Ecto neural progenitor cell (in vitro differentiated cells): ENCODE measurements at places on chromosomes 5 and 9.

DNA sequence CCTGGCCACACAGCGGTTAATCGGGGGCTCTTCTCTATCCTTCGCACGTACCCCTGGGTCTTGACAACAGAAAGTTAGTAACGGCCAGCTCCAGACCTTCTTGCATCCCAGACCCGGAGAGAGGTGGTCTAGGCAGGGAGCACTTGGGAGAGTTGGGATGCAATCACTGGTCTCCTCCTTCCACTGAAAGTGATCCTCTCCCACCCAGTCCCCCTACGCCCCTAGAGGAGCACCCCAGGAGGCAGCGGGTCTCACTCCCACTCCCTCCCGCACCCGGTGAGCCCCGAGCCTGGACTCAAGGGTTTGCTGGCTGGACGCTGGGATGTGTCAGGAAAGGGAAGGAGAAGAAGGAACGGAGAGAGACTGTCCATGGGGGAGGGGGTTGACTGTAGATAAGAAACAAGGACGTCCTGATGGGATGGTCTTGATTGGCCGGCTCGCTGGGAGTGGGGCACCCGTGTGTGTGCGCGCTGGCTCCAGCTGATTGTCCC, 2.0 kb downstream of the RORB start:
- peak; percentile 53 for DNase-seq

DNA sequence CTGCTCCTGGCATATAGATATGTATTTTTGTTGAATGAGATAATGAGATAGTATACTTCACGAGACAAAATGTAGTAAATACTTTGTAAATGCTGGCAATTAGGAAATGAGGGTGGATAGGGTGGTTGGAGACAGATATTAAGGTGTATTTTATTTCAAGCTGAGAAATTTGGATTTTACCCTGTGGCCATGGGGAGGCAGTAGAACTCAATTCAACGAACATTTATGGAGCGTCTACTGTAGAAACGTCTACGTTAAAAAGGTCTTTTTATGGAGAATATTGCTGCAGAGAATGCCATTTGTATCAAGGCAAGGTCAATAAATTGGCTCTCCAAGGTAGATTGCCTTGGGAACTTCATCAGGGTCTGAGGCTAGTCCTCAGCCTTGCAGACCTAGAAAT, 21.5 kb upstream of the RALGPS1 start:
- DNase-seq, result no peak

GRCh38 chr5:106661866-106662265, 1008.9 kb downstream of the EFNA5 start:
- DNase-seq, result no peak

- DNase-seq, result no peak
Measured at GRCh38 chr5:151463137-151464029, 16.0 kb downstream of the SLC36A1 start.

DNA sequence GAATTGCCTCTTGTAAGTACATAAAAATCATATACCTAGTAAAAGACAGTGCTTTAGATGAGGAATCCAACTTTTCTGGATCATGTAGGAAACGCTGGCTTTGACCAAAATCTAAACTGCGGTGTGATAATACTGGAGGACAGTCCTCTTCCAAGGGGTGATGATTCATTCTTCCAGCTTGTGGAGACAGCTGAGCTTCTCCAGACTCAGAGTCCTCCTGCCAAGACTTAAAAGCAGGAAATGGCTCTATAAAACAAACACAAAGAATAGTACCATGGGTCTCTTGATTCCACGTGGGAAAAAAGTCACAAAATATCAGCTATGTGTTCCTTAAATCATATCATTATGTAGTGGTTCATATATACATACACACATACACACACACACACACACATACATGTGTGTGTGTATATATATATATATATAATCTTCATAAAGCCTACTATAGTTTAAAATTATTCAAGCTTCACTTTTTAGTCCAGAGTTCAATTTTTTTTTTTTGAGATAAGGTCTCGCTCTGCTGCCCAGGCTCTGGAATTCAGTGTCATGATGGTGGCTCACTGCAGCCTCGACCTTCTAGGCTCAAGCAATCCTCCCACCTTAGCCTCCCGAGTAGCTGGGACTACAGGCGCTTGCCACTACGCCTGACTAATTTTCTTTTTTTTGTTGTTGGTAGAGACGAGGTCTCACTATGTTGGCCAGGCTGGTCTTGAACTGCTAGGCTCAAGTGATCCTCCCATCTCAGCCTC, 65.0 kb downstream of the PKD2L2 start:
- no peak for DNase-seq

GRCh38 chr5:54217826-54218503, 92.4 kb downstream of the ARL15 start:
- no peak for DNase-seq

DNA sequence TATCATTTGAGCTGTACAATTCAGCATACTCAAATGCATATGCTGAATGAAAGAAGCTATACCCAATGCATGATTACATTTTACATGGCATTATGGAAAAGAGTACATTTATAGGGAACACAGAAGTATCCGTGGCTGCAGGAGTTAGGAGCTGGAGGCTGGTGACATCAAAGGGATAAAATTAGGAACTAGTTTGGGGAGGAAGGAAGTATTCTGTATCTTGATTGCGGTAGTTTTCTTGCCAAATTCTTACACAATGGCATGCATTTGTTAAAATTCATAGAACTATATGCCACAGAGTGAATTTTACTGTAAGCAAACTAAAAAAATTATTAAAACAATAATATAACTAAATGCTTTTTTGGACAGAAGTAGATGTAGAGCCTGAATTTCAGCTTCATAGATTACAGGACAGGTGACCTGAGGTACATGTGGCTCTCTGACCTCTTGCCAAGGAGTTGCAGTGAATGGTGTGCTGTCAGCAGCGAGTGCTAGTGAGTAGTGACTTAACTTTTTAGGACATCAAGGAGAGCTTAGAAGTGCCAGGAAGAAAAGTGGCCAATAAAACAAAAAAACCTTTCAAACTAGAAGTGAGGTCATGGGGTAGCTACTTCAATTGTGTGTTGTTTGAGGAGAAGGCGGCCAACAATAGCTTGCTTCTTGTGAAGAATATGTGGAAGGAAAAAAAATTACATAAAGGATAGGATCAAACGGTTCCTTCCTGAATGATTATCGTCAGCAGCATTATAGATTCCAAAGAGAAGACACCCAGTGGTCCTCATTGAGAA, 514.9 kb upstream of the CLINT1 start:
- no peak for DNase-seq

GRCh38 chr5:127898551-127899213, 184.9 kb upstream of the SLC12A2 start:
- DNase-seq, result no peak

DNA sequence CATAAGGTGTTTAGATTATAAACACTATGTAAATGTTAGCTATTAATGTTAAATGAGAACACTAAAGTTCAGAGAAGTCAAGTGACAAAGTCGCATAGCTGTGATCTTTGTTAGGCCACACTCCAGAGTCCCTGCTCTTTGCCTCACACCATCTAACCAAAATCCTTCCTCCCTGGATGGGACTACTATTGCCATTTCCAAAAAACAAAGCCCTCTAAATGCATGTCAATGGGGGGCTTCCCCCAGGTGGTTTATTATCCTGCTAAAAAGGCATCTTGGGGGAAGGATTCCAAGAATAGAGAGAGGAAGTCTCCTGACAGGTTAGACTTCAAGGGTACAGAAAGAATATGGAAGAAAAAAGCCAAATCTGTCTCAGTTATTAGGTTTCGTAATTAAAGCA, 10.4 kb downstream of the NR6A1 start:
- DNase-seq, result no peak

DNA sequence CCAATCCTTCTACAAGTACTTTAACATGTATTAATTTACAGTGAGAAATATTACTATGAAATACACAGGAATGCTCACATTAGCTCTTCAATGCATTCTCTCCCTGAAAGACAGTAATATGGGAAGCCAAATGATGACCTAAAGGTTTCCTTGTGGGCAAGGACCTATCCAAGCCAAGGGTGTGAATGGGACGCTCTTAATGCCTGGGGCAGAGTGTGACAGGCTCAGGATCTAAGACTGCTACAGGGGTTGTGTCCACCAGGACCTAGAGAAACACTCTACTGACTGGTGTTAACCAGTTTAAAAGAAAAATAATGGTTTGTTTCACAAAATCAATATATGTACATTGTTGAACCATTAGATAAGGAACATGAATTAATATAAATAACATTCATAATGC, 158.7 kb downstream of the FGF1 start:
- DNase-seq, result no peak

GRCh38 chr9:130110596-130111021, 56.9 kb downstream of the GPR107 start:
- DNase-seq, result no peak

- DNase-seq, result no peak
Measured at GRCh38 chr5:157870837-157871834, 12.2 kb upstream of the CLINT1 start.

DNA sequence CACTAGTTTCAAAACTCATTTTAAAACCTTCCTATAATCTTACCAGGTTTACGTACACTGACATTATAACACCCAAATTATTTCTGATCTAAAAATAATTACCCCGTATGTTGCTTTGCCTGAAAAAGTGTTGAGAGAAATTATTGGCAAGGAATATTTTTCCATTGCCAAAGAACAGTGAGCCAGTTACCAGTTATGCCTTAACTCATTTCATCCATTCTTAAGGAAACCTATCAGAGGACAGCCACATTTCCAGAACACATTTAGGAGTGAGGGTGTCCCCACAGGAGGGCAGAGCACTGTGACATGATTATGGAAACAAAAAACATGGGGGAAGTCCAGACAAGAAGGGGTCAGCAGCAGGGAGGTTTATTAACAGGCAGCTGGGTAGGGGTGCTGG, 52.2 kb downstream of the GABBR2 start:
- DNase-seq, result no peak

- no peak for DNase-seq
Measured at GRCh38 chr9:116661037-116661954, 25.8 kb upstream of the TRIM32 start.

- DNase-seq, result no peak
Measured at GRCh38 chr5:131196331-131196730, 25.6 kb downstream of the LYRM7 start.

DNA sequence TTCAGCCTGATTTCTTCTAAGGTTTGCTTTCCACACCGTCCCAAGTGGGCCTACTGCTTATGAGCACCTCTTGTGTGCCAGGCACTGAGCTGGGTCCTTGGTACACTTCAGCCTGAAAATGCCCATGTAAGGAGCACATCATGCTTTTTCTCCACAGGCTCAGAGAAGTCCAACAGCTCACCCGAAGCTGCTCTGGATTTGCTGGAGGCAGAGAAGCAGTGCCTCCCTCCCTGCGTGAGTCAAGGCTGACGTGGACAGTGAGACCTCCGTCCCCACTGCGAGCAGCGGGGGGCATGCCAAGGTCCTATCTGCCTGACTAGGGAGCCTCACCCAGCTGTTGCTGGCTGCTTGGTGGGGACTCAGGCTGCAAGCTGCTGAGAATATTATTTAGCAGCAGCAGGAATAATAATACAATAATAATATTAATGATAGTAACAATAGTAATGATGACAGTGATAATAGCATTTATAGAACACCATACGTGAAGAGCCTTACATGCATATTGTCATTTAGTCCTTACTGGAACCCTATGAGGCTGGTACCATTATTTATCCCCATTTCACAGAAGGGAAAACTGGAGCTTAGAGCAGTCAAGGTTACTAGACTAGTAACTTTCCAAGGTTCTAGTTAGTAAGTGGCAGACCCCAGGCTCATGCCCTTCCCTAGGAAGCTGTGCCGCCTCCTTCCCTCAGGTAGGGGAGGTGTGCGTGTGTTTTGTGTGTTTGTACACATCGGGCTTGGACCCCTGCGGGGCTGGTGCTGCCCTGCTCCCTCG, 194.8 kb downstream of the HSPA4 start:
- DNase-seq, result no peak

- no peak for DNase-seq
Measured at GRCh38 chr5:73974871-73975360, 348.9 kb downstream of the ARHGEF28 start.

DNA sequence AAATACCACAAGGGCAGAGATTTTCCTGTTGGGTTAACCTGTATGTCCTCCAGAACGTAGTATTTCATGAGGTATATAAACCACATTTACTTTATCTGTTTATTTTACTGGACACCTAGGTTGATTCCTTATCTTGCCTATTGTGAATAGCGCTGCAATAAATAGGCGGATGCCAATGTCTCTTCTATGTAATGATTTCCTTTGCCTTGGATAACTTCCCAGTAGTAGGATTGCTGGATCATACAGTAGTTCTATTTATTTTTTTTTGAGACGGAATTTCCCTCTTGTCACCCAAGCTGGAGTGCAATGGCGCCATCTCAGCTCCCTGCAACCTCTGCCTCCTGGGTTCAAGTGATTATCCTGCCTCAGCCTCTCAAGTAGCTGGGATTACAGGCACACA, 15.6 kb upstream of the TUT7 start:
- DNase-seq, result no peak

DNA sequence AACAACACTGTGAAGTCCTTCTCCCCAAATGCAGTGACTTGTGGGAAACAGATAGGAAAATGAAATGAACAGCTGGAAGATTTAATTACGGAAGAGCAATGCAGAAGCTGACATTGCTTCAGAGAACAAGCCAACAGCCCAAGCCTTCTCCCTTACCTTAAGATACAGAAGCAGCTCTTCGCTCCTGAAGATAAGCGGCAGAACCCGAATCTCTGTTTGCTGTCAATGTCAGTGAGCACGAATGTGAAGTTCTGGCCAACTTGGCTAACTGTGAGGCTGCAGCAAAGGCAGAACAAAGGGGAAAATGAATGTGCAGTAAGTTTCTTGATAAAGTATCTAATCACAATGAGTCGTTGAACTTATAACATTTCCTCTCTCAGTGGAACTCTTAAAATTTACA, 172.4 kb downstream of the DENND1A start:
- no peak for DNase-seq

GRCh38 chr9:95746408-95747180, 128.9 kb upstream of the ERCC6L2 start:
- DNase-seq, result no peak

DNA sequence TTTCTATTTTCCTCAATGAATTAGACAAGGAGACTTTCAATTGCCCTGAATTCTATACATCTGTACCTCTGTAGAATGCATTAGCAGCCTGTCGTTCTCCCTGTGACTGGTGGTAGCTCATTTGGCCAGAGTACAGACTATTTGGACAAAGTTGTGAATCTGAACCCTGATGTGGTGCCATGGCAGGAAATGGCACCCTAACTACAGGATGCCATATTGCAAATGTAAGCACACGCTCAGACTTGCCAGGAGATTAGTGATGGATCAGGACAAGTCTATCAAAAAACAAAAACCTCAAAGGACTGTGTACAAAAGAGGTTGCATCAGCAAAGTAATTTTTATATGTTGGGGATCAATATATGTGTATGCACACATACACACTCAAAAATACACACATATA, 58.3 kb downstream of the SVEP1 start:
- no peak for DNase-seq

- DNase-seq, result no peak
Measured at GRCh38 chr5:158796812-158797497, 302.8 kb downstream of the EBF1 start.

- no peak for DNase-seq
Measured at GRCh38 chr9:116030517-116030916, 123.1 kb upstream of the PAPPA start.

- no peak for DNase-seq
Measured at GRCh38 chr5:172694061-172694460, 53.0 kb downstream of the NEURL1B start.
